ENCODE measurements at places on chromosomes 16 and 17.

- no peak for DNase-seq
Measured at GRCh38 chr17:29791336-29792080, 138.5 kb downstream of the SSH2 start.

GRCh38 chr16:20675488-20676267 lies 21.8 kb downstream of the ACSM1 start:
- DNase-seq, result peak; percentile 16

GRCh38 chr16:86231996-86232350 lies 278.4 kb upstream of the FOXF1 start:
- DNase-seq, result no peak

GRCh38 chr16:89557690-89558490 lies 2.6 kb upstream of the RPL13 start:
- no peak for DNase-seq

DNA sequence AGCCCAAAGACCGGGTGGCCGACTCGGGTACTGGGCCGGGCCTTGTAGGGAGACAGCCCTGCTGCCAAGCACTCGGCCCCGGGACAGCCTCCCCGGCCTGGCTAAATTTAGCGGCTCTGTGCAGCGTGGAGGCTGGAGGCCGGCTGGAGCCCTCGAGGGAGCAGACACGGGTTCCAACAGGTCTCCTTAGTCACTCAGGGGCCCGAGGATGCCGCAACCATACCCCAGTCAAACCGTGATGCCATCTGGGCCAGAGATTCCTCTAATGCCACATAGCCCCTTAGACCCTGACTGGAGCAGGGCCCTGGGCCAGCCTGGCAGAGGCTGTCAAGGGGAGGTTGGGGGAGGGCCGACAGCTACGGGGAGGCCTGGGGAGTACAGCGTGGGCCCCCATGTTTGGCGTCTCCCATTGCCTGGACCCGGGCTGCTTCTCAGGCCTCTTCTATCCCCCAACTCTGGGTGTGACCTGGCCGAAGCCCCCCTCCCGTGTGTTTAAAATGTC lies 2.9 kb upstream of the P2RX1 start:
- DNase-seq, result no peak

- DNase-seq, result no peak
Measured at GRCh38 chr16:24178496-24178895, 77.6 kb upstream of the CACNG3 start.

DNA sequence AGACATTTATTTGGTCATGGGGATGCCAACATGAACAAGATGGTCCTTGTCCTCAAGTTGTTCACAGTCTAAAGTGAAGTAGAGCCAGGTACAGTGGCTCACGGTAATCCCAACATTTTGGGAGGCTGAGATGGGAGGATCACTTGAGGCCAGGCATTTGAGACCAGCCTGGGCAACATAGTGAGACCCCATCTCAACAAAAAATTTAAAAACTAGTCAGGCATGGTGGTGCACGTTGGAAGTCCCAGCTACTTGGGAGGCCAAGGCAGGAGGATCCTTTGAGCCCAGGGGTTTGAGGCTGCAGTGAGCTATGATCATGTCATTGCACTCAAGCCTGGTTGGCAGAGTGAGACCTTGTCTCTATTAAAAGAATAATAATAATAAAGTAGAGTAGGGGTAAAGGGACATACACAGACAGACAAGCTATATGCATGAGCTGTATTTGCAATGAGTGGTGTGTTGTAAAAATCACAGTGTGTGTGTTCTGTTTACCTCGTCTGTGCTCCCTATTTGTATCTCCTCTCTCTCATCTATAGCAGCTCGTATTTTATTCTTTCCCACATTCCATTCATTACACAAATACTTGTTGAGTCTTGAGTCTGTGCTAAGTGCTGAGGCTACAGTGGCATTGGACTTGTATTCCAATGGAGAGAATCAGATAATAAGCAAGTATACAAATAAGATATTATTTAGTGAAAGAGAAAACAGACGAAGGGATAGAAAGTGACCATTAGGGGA lies 73.9 kb upstream of the DHX40 start:
- no peak for DNase-seq

DNA sequence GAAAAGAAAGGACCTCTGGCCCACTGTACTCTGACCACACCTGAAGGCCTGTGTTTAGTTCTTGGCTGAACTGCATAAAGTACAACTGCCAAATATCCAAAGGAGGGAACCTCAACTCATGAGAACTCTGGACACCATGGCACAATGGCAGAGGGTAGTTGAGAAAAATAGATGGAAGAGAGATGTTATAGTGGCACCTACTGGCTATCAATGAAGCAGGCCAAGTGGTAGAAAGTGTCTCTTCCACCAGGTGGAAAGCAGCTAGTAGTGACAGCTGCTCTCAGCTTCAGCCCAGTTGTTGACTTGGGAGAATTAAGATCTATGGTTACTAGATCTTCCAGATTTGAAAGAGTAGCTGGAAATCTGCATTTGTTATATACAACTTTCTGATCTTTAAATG lies 3.2 kb downstream of the MED31 start:
- DNase-seq, result peak; percentile 41

GRCh38 chr16:65061935-65062518 lies 59.8 kb downstream of the CDH11 start:
- DNase-seq, result no peak

GRCh38 chr16:30794634-30795033 lies 7.6 kb upstream of the ZNF629 start:
- DNase-seq, result no peak

GRCh38 chr17:72345536-72345935 lies 224.7 kb downstream of the SOX9 start:
- no peak for DNase-seq

Measured in activated CD4-positive, alpha-beta T cell treated with anti-CD3 and anti-CD28 coated beads, Interleukin-2, amount 50 U/mL, for 16 hours (primary cell).